Activated CD4-positive, alpha-beta T cell treated with anti-CD3 and anti-CD28 coated beads for 4 hours (primary cell): ENCODE measurements at places on chromosomes 7 and 10.

GRCh38 chr7:92793656-92794205 lies 42.6 kb downstream of the CDK6 start:
- DNase-seq, result no peak

DNA sequence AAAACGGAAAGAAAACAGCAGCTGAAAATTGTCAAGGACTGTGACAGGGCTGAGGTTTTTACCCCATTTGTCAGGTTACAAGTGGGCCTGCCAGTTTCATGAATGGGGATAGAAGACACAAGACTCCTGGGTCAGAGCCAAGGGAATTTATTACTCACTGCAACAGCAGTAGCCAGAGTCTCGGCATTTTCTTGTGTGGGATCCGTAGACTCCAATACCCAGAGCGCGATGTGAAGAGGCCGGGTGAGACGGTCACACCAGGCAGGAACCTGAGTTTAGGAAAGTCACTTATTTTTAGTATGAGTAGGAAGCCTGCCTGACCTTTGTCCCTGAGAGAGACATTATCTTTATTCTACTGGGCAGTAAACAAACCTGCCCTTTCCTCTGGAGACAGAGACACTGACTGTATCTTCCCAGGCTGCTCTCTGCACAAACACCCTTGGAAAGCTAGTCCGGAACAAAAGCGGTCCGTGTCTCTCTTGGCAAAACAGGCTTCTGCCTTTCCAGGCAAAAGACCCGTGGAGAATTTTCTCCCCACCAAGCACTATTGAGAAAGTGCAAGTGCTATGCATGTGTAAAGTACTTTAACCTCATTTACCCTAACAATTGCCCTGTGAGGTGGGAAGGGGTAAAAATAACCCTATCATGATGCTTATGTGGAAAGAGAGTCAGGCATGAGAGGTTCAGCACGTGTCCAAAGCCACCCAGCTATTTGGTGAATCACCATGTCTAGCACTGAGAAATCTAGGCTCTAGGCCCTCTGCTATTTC lies 58.4 kb downstream of the JCAD start:
- DNase-seq, result no peak

DNA sequence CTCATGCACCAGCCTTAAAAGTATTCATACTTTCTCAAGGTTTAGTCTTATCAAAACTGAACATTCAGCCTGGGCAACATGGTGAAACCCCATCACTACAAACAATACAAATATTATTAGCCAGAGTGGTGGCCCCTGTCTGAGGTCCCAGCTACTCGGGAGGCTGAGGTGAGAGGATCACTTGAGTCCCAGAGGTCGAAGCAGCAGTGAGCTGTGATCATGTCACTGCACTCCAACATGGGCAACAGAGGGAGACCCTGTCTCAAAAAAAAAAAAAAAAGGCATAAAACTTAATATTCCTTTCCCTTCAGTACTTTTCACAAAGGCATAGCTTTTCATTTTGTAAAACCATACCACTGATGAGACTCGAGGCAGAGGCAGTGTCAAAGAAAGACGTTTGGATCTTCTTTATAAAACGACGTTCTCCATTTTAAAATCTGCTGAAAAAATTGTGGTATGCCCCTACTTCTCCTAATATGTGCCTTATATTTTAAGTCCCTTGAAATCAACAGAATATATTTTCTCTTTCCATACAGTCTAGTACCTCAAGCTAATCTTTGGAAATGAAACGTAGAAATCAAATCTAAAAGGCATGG lies 1.9 kb downstream of the NSUN6 start:
- no peak for DNase-seq

GRCh38 chr10:21238717-21239116 lies 286.8 kb downstream of the SKIDA1 start:
- DNase-seq, result no peak

- no peak for DNase-seq
Observed at GRCh38 chr10:5538892-5539651, 14.3 kb downstream of the CALML3 start.

DNA sequence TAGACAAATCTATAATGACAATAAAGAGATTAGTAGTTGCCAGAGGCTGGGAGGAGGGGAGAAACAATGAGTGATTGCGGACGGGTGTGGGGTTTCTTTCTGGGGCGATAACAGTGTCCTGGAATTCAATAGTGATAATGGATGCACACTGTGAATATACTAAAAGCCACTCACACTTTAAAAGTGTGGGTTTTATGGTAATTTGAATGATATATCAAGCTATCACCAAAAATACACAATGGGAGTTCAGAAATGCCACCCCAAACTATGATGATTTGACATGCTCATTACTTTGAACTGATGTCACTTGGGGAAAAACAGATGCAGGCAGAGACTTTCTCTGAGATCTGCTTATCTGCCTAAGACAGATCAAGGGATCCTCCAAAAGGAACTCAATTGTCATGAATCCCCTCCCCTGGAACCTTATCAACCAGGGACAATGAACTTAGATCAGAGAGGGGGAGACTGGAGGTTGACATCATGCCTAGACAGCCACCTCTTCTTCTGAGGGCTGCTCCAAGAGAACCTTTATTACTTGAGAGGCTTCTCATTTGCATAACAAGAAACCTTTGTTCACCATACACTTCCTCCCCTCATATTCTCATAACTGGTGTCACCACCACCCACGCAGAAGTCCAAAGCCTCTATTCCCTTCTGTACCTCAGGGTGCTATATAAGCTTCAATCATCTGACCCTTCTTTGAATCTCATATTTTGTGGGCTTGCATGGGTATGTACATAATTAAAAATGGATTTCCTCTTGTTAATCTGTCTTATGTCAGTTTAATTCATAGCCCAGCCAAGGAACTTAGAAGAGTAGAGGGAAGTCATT lies 14.8 kb upstream of the ZC3HAV1 start:
- DNase-seq, result no peak

GRCh38 chr7:110129159-110129558 lies 961.8 kb upstream of the LRRN3 start:
- no peak for DNase-seq

GRCh38 chr10:7817984-7818294 lies 366 bp upstream of the TAF3 start:
- DNase-seq, result no peak

DNA sequence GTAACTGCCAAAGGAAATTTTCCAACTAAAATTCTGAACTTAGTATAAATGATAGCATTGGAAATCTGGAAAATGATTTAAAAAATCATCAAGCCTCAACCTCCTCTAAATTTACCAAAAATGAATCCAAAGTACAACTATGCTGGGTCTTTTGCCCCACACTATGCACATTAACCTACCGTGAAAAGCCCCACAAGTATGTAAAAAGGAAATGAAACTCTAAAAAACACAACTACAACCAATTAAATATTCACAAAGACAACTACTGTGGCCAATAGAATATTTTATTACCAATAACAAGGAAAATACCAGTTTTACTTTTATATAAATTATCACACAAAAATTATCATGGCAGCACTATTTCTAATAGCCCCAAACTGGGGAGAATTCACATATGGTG lies 19.3 kb downstream of the EIF3A start:
- no peak for DNase-seq

- no peak for DNase-seq
Observed at GRCh38 chr10:36183056-36183455, 541.0 kb upstream of the FZD8 start.

GRCh38 chr10:133565441-133566294 lies at the start of gene SYCE1:
Gene SYCE1, minus strand, starts transcription at chr10:133565583. Its CDS starts 54 bp downstream, at chr10:133565529.
- DNase-seq, result no peak

DNA sequence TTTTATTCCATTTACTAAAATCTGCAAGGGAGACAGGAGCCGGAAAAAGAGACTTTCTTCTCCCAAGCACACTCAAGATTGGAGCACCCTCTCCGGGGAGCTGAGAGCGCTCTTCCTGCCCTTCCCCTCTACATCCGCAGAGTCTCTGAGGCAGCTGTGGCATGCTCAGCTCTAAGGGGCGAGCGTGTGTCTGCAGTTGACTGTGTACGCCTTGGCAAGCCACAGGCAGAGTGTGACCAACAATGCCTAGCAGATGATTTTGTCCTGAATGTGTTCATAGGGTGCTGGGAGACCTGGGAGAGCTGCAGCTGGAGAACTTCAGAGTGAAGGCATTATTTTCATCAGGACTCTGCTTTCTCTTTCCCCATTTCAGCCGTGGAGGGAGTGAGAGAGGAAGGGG lies 20.7 kb downstream of the MTURN start:
- no peak for DNase-seq

DNA sequence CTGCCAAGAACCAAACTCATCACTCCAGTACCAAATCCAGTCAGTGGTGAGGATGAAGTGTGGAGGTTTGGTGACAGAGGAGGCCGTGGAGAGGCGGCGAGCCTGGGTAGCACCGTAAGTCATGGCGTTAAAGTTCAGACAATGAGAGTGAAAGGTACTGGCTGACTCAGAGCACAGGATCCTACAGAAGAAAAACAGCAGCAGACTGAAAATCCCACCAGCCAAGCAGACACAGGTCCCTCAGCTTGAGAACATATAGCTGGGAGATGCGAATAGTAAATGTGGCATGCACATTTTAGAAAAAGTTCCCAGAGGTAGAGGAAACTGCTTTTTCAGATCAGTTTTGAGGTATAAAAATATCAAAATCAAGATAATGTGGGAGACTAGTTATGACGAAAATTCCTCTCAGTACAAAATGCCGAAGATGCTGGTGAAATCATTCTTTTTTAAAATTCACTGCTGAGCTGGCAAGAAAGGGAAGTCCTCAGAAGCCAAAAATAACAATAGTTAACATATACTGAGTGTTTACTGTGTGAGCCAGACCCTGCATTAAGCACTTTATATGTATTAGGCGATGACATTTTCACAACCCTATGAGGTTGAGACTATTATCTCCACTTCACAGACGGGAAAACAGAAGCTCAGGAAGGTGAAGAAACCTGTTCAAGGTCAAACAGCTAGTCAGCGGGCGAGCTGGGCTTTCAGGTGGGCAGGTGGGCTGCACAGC lies 20.9 kb downstream of the PARP12 start:
- DNase-seq, result no peak

GRCh38 chr10:128850647-128851046 lies 616.4 kb upstream of the MGMT start:
- DNase-seq, result no peak

DNA sequence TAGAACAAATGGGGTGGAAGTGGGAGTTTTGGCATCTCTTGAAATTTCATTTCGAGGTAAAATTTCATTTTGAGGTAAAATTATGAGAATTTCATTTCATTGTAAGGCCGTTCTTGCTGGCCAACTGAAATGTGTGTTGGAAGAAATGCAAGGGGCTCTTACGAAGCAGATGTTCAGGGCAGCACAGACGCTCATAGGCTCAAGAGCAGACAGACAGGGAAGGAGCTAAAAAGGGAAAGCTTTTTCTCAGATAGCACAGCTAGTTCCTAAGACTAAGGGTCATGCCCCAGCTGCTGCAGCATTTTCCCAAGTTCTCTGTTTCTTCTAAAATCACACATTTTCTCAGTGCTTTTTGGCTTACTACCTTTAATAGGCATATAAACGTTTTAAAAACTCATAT lies 65.1 kb upstream of the SFMBT2 start:
- DNase-seq, result no peak

- DNase-seq, result no peak
Observed at GRCh38 chr7:77903597-77903996, 105.0 kb downstream of the PHTF2 start.

DNA sequence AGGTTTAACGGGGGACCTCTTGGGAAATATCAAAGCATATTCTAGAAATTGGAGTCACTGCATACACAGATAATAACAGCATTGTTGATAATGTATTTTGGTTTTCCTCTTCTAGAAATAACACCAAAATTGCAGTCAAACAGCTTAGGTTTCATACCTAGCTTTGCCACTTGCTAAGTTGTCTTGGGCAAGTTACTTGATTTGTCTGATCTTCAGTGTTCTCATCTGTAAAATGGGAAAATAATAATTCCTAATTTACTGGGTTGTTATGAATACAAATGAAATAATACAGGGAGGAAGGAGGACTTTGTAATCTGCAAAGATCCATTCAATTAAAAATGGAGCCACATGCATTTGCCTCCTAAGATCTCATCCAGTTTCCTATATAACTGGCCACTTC lies 20.3 kb upstream of the NUP205 start:
- DNase-seq, result no peak

DNA sequence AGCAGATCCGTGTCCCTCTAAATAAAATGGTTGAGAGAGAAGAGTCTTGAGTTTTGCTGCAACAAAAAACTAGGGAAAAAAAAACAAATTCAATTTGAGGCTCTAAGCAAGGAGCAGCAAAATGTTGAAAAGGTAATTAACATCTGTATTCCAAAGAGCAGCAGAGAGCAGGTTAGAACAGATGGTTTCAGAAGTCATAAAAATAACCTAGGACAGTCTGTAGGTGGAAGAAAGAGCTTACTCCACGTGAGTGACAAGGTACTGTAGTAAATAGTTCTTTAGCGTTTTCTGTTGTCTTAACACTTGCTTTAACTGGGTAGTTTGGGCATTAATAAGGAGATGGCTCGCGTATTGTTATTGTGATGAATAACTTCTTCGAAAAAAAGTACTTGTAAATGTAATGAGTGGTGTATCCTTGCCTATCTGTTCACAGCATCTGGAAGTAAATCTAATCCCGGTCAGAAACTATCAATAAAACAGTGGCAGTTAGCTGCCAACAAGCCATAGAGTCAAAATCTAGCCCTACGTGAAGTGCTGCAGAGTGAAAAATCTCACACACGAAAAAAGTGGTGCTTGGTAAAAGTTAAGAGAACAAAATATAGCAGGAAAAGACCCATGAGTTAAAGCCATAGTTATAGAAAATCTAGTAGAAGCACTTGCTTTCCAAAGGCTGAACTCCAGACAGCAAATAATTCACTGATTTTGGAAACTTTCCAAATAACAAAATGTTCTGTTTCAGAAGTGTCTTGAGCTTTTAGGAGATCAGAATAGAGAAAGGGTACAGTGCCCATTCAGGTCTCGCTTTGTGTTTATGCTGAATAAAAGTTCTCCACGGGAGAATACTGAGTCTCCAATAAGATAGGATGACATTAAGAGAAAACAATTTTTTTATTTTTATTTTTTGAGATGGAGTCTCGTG lies 49.3 kb upstream of the PARD3 start:
- no peak for DNase-seq
